ENCODE measurements at places on chromosomes 12 and 14.

- no peak for DNase-seq
These were observed 37.5 kb downstream of the CDC42BPB start for GRCh38 chr14:103019826-103020225.

GRCh38 chr12:90234472-90234871 lies 525.8 kb upstream of the ATP2B1 start:
- no peak for DNase-seq

- no peak for DNase-seq
These were observed 25.1 kb downstream of the RBMS2 start for GRCh38 chr12:56546680-56547079.

DNA sequence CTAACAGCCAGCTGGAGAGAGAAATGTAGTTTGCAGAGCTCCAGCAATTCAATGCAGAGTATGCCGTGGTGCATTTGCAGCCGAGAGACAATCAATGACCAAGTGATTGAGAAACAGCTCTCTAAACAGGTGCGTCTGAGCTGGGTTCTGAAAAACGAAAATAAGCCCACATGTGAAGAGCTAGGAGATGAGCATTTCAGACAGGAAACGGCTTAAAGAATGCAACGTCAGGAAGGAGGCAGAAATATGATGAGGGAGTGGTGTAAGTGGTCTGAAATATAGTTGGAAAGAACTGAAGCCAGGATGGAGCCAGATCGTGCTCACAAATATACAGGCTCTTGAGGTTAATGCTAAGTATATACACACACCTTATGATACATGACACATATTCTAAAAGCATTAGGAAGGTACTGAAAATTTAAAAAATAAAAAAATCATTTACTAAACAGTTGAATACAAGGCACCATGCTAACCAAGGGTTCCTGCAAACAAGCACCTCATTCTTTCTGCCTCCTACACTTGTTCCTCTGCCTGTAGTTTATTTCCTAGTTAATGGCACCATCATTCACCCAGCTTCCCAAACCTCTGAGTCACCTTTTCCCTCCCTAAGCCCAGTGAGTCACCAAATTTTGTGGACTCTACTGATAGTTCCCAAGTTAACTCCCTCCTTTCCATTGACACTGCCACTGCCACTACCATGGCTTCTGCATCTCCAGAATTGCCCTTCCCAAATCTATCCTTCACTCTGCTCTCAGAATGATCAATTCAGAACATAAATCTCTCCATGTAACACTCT lies 2.3 kb upstream of the GARIN2 start:
- no peak for DNase-seq

- no peak for DNase-seq
These were observed 47.8 kb downstream of the SAV1 start for GRCh38 chr14:50620341-50620740.

DNA sequence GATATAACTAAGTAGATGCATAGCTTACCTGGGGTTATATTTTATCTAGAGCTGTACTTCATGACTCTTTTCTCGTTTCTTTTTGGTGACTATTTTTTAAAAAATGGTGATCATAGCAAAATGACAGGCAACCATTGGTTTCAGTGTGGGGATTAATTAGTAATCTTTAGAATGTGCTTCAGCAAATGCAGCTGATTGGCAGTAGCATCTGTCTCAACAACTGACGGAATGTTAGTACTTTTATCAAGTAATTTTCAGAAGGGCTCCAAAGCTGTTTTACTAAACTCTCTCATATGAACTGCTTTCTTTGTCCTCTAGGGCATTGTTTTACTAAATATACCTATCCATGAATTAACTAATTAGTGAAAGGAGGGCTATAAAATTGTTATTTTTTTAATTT lies 117.6 kb downstream of the TRMT5 start:
- DNase-seq = no peak

- no peak for DNase-seq
These were observed 76.5 kb downstream of the FBXL14 start for GRCh38 chr12:1517734-1518525.

DNA sequence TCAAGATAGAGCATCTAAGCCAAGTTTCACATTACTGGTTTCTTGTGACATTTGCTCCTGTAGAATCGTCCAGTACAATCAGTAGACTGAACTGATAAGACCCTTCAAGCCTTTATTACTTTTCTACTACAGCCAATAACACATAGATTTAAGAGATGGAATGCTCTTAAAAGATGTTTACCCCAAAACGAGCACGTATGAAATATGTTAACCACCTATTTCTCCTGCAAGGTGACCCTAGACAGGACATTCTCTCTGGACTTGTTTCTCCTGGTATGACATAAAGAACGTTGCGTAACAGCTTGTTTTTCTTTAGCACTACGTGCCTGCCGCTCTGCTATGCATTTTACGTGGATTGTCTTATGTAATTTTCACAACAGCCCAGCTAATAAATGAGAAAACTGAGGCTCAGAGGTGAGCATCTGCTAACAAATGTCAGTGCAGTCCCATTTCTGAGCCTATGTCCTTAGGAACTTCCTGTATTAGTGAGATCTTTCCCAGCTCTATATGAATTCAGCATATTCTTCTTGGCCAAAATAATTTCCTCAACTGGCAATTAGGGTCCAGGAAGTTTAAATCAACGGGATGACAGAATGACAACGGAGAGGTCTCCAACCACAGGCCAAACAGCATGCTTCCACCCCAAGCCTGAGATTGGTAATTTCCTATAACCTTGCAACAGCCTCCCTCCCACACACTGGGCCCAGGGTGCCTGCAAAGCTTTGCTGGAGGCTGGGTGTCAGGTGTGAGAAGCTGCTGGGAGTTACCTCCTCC lies 3.7 kb downstream of the NFKBIA start:
- DNase-seq = peak; percentile 48

GRCh38 chr12:94622475-94622874 lies 27.9 kb downstream of the TMCC3 start:
- no peak for DNase-seq

GRCh38 chr14:23252006-23252405 lies 14.3 kb downstream of the RNF212B start:
- no peak for DNase-seq

DNA sequence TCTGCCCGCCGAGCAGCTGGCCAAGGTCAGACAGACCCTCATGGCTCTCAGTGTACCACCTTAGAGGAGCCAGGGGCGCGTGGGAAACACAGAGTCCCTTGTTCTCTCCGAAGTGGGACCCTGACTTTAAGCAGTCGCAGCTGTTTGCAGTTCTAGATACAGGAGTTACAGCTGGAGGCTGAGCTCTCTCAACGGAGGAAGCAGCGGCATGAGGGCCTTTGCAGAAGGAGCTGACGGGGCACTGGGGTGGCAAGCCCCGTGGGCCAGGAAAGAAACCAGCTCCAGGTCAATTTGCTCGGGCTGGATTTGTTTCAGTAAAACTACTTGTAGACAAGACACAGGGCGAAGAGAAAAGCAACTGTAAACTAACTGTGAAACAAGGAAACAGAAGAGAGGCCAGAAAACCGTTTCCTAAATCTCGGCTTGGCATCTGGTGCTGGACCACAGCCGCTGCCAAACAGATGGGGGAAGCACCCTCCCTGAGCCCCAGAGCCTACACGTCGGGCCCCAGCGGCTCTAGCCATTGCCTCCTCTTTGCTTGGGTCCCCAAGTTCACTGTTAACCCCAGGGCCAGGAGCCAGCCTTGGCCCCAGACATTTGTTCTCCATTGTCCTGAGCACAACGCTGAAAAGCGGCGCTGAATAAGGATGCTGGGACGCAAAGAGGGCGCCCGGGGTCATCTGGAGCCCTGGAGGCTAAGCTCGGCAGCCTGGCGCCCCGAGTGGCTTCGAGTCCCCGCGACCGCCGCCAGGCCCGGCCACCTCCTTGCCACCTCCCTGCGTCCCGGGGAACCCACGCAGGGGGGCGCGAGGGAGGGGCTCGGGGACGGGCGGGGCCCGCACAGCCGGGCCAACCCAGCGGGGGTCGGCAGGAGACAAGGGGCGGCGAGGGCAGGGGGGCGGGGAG lies 914 bp upstream of the PACS2 start:
- no peak for DNase-seq

GRCh38 chr12:92630968-92631367 lies 71.8 kb upstream of the PLEKHG7 start:
- DNase-seq = no peak

- no peak for DNase-seq
These were observed 791.6 kb upstream of the NOVA1 start for GRCh38 chr14:27389402-27389801.

DNA sequence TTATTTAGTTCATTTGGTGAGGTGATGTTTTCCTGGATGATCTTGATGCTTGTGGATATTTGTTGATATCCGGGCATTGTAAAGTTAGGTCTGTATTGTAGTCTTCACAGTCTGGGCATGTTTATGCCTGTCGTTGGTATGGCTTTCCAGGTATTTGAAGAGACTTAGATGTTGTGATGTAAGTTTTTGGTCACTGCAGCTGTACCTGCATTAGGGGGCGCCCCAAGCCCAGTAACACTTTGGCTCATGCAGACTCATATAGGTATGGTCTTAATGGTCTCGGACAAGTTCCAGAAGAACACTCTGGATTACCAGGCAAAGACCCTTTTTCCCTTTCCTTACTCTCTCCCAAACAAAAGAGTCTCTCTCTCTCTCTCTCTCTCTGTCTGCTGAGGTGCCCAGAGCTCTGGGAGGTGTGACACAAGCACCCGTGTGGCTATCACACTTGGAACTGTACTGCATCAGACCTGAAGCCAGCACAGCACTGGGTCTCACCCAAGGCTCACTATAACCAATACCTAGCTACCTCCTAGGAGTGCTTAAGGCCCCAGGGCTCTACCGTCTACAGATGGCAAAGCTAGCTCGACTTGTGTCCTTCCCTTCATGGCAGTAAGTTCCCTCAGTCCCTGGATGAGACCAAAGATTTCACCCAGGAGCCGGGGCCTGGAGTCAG lies 425.8 kb upstream of the ATXN7L3B start:
- no peak for DNase-seq

DNA sequence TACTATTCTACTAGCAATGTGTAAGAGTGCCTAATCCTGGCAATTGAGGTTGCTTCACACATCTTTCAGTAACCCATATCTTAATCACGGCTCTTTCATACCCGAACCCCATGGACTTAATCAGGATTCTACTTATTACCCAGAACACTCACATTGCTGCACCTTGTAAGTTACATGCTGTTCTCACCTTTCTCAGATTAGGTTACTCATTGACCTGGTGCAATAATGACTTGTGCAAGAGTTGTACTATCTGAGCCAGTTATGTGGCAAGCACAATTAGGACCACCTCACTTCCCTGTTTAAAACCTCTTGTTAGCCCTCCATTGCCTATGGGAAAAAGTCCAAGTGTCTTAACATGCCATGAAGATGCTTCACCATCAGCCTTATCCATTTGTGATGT lies 306.7 kb upstream of the E2F7 start:
- DNase-seq = no peak

DNA sequence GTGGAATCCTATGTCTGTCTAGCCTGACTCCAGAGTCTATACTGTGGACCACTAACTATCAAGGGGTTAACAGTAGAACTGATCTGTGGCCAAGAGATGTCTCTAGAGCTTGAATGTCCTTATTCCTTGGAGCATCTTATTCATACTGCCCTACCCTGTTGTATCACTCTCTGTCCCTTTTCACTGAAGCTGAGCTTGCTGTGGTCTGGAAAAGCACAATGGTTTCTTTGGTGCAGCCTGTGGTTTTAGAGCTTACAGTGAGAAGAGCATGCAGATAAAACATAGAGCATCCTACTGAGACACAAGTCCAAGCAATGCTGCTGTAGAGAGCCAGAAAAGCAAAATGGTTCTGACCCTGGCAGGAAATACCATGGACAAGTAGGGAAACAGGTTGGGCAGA lies 367.0 kb upstream of the ATP2B1 start:
- peak; percentile 0 for DNase-seq

DNA sequence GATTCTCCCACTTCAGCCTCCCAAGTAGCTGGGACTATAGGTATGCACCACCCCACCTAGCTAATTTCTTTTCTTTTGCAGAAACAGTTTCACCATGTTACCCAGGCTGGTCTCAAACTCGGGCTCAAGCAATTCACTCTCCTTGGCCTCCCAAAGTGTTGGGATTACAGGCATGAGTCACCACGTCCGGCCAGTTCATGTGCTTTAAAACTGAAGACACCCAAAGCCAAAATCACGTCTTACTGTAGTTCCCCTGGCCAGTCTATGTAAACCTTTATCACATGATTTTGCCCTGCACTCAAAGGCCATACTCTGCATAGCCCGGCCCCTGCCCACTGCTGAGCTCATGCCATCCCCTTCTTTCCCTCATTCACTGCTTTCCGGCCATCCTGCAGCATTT lies 4.5 kb downstream of the ALKBH2 start:
- no peak for DNase-seq

DNA sequence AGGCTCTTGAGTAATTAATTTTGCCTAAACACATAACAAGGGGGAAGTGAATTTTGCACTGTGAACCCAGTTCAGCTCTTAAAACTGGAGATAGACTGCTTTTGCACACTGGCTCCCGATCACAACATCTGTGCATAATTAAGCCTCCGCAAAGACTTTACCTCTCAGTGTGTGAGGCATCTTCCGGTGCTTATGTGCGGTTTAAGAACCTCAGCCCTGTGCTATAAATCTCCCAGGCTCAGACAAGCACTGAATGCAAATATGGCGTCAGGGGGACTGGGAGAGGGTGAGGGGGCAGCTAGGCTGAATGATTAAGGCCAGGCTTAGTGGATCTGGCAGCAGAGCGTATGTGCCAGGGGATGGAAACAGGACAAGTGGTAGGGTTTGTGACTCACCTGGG lies 103.3 kb downstream of the ADCK1 start:
- no peak for DNase-seq

GRCh38 chr14:76100236-76100635 lies 51.5 kb upstream of the GPATCH2L start:
- no peak for DNase-seq

- no peak for DNase-seq
These were observed 44.7 kb downstream of the CCDC88C start for GRCh38 chr14:91372671-91373495.

DNA sequence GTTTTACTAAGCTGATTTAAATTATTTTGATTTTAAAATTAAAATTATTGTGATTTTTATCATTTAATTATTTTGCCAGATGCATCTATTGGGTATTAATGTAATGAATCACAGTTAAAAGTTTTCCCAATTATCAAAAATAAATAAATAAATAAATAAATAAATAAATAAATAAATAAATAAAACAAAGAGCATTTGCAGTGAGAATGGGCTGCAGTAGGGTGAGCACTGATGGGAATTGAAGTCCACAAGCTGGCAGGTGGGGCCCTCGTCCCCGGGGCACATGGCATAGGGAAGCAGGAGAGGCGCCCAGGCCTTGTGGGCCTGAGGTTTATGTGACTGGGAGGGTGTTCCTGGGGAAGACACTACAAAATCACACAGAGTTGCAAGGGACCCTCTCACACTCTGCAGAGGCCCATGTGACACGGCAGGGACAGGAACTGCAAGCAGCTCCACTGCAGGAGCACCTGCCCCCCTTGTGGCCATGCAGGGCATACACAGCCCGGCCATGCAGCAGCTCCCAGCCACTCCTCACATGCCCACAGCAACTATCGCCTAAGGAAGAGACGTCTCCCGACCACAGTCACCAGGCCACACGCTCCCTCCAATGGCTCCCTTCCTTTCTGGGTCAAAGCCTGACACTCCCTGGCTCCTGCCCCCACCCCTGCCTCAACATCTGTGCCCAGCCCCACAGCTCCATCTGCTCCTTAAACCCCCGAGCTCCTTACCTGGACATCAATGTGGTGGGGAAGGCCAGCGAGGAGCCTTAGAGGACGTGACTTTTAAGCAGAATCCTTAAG lies 256.3 kb upstream of the SFSWAP start:
- DNase-seq = peak; percentile 49

All from stimulated activated CD4-positive, alpha-beta T cell treated with anti-CD3 and anti-CD28 coated beads, Interleukin-4, amount 100 ng/mL, for 48 hours (primary cell).